ENCODE measurements at places on chromosomes 11 and 22.

DNA sequence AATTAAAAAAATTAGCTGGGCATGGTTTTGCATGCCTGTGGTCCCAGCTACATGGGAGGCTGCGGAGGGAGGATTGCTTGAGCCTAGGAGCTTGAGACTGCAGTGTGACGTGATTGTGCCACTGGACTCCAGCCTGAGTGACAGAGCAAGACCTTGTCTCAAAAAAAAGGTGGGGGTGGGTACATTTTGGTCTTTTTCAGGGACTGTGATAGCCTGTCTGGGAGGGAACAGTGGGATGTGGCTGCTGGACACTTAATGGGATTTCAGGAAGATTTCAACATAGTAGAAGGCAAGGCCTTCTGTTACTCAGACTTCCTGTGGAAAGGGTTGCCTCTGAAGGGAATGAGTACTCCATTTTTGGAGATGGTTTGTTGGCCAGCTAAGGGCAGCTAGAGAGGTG is 40.6 kb downstream of the RELT start:
- no peak for DNase-seq

DNA sequence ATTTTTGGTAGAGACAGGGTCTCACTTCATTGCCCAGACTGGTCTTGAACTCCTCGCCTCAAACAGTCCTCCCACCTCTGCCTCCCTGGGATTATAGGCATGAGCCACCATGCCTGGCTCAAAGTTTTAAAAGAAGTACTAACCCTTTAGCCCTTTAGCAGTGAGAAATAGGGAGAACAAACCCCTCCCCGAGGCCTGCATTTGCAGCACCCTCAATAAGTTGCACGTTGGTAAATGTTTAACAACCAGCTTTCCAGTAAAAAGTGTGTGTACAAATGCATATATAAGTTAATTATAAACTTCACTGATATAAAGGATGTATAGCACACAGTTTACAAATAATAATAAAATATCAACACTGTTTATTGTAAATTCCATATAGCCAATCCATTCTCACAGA is 51.8 kb downstream of the PARVA start:
- DNase-seq = no peak

GRCh38 chr11:353179-353873 is 16.0 kb upstream of the B4GALNT4 start:
- DNase-seq = no peak

DNA sequence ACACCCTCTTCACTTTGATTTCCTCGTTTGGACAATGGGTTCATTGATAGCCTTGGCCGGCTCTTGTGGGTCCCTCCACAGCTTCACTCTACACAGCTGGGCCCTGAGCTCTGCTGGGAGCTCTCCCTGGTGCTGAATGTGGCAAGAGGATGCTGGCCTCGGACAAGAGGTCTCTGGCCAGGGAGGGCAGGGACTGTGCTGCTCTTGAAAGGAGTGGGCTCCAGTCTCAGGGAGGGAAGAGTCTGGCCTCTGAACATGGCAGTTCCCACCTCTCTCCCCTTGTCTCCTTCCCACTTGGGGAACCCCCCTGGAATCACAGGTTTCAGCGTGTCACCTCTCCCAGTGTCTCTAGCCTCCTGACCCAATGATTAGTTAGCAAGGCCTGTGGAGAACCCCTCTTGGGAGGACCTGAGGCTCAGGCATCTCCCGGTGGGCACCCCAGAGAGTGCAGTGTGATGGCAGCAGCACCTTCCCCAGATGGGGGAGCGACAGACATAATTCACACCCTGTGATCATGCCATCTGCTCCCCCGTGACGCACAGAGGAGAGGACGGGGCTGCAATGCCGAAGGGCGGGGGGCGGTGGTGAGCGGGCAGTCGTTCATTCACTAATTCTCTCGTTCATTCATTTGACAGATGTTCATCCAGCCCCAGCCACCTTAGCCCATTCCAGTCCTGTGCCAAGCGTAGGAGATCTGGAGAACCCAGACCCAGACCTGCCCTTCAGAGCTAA is 2.8 kb upstream of the CABP7 start:
- DNase-seq = no peak

DNA sequence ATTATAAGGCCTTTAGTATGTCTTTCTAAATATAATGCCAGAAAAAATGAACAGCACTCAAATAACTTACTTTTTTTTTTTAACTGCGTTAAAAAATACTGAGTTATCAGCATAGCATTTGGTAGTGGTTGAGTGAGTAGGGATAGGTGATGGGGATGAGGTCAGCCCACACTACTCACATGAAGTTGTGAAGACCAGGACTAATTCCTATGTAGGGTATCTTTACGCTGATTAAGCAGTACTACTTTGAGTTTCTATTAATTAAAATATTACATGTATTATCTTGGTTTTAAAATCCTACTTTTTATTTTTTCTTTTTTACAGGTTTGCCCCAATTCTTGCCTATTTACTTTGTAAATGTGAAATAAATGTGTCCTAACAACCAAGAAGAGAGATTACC is 13.5 kb downstream of the PHF21A start:
- no peak for DNase-seq

GRCh38 chr22:50498322-50498890 is 9.1 kb downstream of the LMF2 start:
- peak; percentile 4 for DNase-seq

DNA sequence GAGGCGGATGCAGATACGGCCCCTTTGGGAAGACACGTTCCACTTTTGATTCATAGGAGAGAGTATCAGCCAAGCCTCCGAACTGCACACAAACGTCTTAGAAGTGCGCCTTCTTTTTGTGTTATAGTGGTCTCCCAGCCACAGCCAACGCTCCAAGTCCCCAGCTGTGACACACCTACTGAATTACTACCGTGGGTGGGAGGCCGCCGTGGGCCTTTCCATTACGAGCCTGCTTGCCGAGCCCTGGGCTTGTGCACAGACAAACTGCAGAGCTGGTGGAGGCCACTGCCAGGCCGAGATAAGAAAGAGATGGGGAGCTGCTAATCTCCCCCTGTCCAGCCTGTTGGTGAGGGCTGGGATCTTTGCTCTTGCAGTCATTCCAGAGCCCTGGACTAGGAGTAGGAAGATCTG is 761 bp downstream of the HMBS start:
- DNase-seq = no peak

DNA sequence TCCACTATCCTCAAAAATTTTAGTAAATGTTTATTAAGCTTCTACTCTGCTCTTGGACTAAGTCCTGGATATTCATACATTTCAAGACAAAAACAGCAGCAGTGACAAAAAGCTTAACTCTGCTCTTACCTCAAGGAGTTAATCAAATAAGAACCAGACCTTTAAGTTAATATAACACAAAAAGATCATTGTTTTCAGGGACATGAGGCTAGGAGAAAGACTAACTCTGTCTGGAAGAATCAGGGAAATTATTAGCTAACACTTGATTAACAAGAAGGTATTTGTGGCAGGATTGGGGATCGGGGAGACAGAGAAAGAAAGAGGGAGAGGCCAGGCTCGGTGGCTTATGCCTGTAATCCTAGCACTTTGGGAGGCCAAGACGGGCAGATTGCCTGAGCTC is 74.4 kb downstream of the PPP2R1B start:
- no peak for DNase-seq

DNA sequence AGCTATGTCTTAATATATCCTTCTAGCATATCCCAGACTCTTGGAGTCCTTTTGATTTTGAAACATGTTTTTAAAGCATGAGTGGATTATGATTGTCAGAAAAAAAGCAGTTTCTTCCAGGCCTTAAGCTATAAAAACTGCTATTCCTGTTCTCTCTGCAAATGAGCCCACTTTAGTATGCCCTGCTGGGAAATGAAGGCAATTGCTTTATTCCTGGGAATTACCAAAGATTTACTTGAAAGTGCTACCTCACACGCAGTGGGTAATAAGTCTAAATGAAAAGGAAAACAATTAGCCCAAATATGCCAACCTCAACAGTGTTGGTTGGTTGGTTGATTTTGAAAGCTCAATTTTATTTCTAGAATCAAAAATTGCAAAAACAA is 17.2 kb upstream of the RCN1 start:
- no peak for DNase-seq

DNA sequence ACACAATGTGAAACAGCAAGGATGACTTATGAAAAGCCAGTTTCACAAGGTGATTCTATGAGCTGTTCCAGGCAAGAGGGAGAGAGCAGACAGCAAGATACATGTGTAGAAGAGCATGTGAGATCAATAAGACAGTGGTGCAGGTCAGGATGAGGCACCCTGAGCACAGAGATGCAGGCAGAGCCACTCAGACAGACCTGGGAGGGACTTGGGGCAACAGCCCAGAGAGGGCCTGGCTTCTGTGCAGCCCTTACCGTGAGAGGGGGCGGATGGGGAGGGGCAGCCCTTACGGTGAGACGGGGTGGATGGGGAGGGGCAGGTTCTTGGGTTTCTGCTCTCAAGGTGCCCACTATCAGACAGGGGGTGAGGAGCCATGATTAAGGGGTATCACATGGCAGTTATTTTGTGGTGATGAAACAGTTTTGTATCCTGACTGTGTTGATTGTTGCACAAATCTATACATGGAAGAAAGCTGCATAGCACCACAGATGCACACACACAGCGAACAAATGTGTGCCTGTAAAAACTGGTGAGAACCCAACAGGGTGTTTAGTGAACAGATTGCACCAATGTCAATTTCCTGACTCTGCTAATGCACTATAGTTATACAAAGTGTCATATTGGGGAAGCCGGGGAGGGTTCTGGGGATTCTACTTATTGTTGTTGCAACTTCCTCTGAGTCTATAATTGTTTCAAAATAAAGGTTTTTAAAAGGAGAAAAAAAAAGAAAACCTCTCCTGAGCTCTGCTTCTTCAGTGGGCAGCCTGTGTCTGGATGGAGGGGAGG is 5.2 kb upstream of the C22orf42 start:
- no peak for DNase-seq

All from NCI-H187 (cell line).